ENCODE measurements at places on chromosomes 12 and 14.

- DNase-seq = no peak
Observed at GRCh38 chr12:64385468-64385867, 5.1 kb downstream of the C12orf56 start.

GRCh38 chr14:59060841-59061240 lies 127.6 kb upstream of the DAAM1 start:
- no peak for DNase-seq

GRCh38 chr12:107891967-107892366 lies 117.5 kb downstream of the ASCL4 start:
- DNase-seq = peak; percentile 21

GRCh38 chr14:54299410-54300363 lies 97.1 kb upstream of the CDKN3 start:
- DNase-seq = peak; percentile 13

- DNase-seq = no peak
Observed at GRCh38 chr12:99977550-99977949, 7.2 kb downstream of the ANKS1B start.

- no peak for DNase-seq
Observed at GRCh38 chr12:65715961-65716360, 108.3 kb upstream of the HMGA2 start.

DNA sequence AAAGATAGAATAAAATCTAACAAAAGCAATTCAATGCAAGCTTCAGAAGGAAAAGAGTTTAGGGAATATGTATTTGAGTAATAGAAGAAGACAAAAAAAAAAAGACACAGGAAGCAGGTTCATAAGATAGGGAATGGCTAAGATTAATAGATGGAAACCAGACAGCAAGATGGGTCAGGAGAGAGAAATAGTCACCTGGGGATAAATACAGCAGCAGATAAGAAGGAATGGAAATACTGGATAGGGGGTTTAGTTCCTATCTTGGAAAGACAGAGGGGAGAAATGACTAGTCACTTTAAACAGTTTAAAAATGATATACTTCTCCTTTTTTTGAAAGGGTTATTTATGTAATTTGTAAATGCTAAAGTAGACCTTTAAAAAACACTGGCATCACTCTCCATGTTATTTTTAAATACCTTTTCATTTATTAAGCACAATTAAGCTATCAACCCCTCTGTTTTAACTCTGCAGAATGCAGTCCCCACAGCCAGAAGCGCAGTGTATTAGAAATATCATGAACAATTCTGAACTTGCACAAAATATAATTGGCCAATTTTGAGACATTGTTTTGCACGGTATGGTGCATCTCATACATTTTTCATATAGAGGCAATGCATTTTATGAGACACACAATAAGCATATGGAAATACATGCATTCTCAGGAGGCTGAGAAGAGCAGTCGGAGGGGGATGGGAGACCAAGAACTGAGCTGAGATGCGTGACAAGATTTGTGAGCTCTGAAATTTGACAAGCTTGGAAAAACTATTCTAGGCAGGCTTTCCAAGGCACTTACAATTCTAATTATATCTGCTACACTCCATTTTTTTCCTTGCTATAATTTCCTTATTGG lies 303.4 kb upstream of the PRICKLE1 start:
- DNase-seq = no peak

- DNase-seq = no peak
Observed at GRCh38 chr12:57460841-57461275, 1.3 kb downstream of the GLI1 start.

GRCh38 chr12:127760996-127761395 lies 506.0 kb upstream of the TMEM132C start:
- DNase-seq = no peak

DNA sequence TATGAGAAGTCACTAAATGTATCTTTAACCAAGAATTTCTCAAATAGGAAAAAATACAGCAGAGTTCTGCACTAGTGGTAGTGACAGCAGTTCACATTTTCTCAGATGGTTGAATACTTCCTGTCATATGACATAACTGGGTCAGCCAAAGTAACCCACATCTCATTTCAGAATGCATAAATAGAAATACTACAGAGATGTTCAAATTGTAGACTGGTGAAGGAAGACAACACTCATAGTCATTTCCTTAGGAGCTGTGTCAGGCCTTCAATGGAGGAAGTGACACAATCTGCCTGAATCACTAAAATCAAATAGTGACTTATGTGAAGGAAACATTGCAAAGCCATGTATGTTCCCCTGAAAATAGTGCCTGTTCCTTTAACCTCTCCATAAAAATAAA lies 32.4 kb downstream of the FERMT2 start:
- DNase-seq = peak; percentile 80

DNA sequence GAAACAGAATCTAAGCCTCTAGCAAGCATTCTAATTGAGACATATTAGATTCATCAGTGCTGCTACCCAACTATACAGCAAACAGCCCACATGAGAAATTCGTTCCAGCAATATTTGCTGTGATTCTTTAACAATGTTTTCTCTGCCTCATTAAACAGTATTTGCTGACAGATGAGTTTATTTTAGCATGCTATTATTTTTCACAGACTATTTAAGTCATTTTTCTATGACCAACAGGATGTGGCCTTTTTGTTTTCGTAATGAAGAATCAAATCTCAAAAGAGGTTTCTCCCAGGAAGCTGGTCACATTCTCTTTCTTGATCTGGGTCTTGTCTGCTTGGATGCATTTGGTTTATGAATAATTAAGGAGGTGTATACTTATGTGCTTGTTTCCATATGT lies 23.2 kb upstream of the SERPINA12 start:
- peak; percentile 59 for DNase-seq

GRCh38 chr12:19967431-19967830 lies 400.9 kb upstream of the PDE3A start:
- peak; percentile 99 for DNase-seq

- no peak for DNase-seq
Observed at GRCh38 chr14:73834261-73834625, 17.4 kb upstream of the PTGR2 start.

DNA sequence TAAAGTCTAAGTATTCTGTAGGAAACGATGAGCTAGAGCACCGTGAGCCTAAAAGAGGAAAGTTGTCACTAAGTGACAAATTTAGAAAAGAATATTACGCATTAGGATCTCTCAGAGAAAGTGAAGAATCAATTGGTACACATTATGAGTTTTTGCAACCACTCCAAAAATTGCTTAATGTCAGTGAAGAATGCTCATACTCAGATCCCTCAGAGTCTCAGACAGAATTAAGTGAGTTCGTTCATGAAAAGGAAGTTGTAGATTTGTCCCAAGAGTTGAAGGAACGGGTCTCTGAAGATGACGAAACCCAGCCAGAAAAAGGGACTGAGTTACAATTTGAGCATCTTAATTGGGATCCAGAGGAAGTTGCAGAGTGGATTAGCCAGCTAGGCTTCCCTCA lies 1.5 kb downstream of the SAMD15 start:
- no peak for DNase-seq

DNA sequence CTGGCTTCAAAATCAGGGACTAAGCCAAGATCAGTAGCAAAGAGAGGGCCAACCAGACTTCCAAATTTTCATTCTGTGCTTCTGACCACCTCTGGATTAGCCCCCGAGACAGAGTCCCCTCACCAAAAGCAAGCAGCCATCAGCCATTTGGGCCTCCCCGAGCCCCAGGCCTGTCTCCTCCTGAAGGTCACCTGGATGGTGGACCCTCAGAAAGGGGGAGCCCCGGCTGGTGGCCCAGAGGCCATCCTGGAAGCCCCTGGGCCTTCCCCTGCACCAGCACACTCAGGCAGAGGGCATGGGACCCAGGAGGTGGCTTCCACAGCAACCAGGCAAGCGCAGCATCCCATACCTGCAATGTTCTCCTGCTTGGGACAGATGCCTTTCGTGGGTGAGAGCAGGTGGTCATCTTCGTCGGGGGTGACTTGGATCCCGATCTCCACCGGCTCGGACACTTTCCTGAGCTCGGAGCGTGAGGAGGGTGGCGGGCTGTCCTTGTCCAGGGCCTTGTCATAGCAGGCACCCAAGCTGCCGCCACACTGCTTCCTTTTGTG lies 14.8 kb downstream of the BCL11B start:
- no peak for DNase-seq

DNA sequence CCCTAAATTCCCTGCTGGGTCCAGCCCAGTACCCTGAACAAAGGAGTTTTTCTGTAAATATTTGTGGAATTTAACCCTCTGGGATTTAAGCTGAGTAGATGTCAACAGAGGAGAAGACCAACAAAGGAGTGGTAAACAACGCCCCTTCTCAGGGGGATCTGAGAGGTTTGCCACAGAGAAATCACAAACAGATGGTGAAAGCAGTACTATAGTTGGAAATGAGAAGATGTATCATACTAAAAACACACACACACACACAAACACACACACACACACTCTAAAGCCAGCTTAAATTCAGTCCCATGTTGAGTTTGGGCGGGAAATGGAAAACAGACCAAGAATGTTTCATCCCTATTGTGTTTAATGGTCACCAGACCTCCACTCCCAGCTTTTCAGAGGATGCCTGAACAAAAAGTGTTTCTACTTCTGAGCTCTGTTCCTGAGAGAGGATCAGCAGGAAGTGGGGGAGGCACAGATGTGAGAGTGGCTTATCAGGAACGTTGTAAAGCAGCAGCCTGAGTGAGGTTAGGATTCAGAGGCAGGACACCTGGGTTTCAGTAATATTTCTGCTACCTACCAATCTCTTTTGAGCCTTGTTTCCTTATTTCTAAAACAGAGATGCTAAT lies 3.2 kb downstream of the BIN2 start:
- DNase-seq = peak; percentile 31

DNA sequence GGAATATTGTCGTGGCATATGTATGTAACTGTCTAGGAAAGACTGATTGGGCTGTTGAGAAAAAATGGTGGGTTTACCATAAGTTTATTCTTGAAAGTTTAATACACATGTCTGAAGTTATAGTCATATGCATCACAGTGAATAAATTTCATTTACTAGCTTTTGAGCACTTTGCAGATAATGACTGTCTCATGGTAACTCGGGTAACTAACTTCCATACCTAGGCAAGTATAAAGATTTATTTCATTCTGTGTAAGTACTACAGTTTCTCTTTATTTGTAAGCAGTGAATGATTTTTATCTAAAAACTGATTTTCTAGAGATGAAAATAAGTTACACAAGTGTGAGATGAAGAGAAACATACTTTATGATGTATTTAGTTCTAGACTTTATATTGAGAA lies 3.0 kb downstream of the USP15 start:
- no peak for DNase-seq

GRCh38 chr12:131390412-131391334 lies 320.2 kb upstream of the SFSWAP start:
- DNase-seq = no peak

GRCh38 chr14:61346221-61346620 lies 24.8 kb downstream of the PRKCH start:
- DNase-seq = no peak
